NCI-H524 treated with DMSO at 0.1 percent for 48 hours (cell line): ENCODE measurements at places on chromosomes 16 and 17.

DNA sequence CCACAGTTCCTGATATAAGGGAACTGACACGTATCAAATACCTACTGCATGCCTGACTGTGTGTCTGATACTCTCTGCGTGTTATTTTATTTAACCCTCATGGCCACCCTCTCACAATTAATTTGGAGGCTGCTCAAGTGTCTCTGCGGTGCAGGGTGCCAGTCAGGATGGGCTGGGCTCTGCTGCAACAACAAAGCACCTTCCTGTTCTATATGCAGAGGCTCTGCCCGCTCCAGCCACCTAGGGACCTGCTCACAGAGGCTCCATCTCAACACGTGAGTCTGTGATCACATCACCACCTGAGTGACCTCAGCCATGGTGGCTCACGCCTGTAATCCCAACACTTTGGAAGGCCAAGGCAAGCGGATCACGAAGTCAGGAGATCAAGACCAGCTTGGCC, 87.1 kb downstream of the SLC39A11 start:
- DNase-seq = no peak

DNA sequence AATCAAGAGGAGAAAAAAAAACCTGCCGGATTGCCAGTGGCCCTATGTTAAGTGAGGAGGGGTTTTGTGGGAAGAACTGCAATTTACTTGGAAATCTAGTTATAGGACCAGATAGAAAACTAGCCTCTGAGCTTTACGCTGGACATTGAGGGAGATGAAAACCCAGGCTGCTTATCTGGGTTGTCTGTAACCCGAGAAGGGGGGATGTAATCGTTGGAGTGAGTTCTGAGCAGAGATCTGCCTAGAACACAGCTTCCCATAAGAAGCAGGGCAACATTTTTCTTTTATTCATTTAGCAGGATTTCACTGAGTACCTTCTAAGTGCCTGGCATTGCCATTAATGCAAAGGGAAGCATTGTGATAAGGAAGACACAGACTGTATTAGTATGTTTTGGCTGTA, 70.6 kb downstream of the KATNIP start:
- DNase-seq = no peak

DNA sequence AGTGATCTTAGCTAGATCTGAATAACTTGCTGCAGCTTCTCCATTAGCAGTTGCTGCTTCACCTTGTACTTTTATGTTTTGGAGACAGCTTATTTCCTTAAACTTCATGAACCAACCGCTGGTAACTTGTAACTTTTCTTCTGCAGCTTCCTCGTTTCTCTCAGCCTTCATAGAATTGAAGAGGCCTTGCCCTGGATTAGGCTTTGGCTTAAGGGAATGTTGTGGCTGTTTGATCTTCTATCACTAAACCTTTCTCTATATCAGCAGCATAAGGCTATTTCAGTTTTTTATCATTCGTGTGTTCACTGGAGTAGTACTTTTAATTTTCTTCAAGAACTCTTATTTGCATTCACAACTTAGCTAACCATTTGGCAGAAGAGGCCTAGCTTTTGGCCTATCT, 21.5 kb upstream of the TMEM92 start:
- DNase-seq = no peak

DNA sequence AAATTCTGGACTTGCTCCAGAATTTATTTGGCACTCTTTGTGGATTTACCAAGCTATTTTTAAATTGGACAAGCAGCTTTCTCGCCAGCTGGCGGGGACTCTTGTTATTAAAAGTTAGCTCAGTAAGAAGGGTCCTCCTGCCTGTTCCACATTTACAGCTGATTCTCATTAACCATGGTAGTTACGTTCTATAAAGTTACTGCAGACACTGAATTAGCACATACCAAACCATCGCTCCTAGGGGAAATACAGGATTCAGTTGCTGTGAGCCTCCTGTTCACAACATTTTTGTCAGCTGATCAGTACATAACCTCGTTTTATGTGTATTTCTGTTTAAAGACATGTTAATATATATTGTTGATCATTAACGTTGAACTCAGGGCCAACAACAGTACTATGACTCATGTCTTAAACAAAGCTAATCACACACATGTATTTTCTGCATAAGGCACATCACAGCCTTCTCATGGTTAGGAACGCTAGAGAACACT, 4.2 kb downstream of the LDAF1 start:
- DNase-seq = peak; percentile 8

DNA sequence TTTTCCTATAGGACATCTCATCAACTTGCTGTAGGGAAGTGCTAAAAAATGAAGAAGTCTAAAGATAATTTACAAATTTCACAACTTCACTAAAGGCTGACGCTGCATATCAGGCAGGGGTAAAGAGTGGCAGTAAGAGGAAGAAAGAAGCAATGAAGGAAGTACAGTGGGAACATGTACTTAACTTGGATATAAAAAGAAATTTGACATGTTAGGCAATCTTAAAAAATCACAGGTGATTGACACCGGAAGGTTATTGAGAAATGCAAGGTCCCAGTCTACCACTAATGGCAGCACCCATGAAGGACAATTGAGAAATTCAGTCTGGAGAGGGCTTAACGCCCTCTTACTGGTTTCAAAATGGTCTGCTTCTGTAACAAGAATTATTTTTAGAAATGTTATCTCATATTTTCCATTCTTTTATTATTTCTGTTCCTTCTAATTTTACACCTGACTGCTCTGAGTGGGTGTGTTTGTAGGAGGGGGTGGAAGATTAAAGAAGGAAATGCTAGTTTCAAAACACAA, 358.1 kb downstream of the KCNJ2 start:
- no peak for DNase-seq

DNA sequence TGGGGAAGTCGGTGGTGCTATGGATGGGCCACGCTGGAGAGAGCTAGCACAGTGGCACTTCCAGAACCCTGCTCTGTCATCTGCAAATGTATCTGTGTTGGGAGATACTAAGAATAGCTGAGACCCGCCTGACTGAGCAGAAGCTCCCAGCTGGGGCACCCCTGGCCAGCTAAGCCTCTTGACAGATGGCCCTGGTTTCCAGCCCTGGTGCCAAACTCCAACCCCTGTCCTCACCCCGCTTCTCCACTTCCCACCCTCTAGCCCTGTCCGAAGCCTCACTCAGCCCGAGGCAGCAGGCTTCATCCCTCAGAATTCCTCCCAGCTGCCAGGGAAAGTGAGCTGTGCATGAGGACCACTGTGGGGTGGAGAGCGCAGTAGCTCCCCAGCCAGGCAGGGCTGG, 124.4 kb downstream of the CCDC144A start:
- DNase-seq = no peak

DNA sequence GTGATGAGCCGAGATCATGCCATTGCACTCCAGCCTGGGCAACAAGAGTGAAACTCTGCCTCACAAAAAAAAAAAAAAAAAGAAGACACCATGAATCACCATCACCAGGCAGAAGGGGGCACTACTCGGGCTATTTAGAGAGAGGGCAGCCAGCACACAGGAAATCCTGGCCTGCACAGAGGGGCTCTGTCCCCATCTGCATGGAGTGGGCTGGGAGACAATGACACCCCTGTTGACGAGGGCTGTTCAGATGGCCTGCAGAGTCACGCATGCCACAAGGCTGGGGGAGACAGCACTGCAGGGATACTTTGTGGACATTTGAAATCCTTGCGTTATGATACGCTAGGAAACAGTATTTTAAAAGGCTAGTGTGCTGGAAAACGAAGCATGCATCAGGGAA, 48.3 kb downstream of the CUEDC1 start:
- DNase-seq = peak; percentile 49

- DNase-seq = no peak
Observed at GRCh38 chr16:48959204-48959603, 322.4 kb downstream of the CBLN1 start.

GRCh38 chr17:65453204-65453931, 108.1 kb downstream of the AXIN2 start:
- no peak for DNase-seq

DNA sequence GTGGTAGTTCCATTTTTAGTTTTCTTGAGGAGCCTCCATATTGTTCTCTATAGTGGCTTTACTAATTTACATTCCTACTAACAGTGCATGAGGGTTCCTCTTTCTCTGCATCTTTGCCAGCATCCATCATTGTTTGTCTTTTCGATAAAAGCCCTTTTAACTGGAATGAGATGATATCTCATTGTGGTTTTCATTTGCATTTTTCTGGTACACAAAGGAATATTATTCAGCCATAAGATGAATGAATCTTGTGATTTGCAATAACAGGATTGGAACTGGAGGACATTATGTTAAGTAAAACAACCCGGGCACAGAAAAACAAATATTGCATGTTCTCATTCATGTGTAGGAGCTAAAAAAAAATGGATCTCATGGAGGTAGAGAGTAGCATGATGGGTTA, 31.6 kb downstream of the ITGAM start:
- no peak for DNase-seq

- no peak for DNase-seq
Observed at GRCh38 chr17:13365331-13365730, 236.4 kb downstream of the HS3ST3A1 start.

DNA sequence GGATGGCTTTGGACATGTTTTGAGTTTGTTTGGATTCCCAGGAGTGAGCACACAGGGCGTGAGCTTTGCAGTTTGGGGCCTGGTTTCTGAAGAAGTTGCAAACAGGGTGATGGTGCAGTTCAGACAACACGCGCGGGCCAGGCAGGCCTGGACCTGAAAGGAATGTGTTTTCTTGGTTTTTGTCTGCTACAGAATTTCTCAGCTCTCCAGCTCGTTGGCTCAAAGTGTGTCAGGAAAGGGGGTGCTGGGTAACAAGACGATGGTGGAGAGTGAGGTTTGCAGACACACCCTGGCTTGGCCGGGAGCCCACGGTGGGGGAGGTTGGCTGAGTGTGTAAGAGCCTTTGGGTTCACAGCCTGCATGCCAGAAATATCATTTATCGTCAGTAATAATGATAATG, 82.3 kb downstream of the CMIP start:
- DNase-seq = no peak

GRCh38 chr17:5127910-5128309, 12.1 kb downstream of the USP6 start:
- DNase-seq = no peak

GRCh38 chr17:61422116-61422799, 22.6 kb downstream of the TBX2 start:
- DNase-seq = no peak

- no peak for DNase-seq
Observed at GRCh38 chr17:63624531-63624880, 2.3 kb downstream of the MAP3K3 start.

DNA sequence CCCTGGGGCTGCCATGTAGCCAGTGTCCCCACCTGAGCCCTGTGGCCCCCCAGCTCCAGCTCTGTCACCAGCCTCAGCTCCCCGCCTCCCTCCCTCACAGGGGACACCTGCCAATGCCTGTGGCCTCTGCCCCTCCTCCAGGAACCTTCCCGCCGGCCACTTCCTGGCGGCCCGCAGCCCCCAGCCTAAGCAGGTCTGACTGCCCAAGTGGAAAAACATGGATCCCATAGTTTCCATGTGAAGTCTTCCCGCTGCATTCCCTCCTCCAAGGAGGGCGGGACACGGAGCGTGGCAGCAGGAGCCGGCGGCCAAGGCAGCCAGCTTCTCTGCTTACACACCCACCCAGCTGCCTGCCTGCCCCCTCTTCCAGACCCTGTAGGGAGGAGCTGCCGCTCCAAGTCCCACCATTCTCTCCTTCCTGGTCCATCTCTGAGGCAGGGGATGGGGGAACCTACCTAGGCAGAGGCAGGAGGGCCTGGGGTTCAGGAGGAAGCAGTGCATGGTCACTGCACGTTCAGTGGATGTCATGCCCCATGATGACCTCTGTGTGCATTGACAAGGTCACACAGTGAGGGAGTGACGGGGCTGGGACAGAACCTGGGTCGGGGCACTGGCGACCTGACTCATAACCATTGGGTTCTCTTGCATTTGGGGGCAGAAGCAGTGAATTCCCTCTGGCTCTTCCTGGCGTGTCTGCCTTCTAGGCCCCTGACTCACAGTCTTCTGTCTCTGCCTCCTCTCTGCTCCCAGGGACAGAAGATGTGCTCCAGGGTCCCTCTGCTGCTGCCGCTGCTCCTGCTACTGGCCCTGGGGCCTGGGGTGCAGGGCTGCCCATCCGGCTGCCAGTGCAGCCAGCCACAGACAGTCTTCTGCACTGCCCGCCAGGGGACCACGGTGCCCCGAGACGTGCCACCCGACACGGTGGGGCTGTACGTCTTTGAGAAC, 8.7 kb downstream of the VASN start:
- DNase-seq = no peak
